ENCODE measurements at places on chromosomes 1 and 21.
A peak's percentile ranks its signal among the peaks of the same experiment; 100 is the strongest.

DNA sequence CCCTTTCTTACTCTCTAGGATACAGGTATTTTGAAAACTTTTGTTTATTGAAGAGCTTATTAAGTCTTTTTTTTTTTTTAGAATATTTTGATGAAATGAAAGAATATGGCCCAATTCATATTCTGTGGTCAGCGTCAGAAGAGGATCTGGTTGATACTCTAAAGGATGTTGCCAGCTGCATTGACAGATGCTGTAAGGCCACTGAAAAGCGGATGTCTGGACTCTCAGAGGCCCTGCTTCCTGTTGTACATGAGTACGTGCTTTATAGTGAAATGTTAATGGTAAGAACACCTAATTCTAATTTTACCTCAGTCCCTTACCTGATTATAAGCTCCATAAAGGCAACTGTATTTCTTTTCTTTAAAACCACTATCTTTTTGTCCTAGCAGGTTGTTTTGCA lies 37.1 kb downstream of the SNX7 start:
- DNase-seq: no peak

GRCh38 chr1:21099034-21099868 lies 77.4 kb downstream of the EIF4G3 start:
- no peak for DNase-seq

DNA sequence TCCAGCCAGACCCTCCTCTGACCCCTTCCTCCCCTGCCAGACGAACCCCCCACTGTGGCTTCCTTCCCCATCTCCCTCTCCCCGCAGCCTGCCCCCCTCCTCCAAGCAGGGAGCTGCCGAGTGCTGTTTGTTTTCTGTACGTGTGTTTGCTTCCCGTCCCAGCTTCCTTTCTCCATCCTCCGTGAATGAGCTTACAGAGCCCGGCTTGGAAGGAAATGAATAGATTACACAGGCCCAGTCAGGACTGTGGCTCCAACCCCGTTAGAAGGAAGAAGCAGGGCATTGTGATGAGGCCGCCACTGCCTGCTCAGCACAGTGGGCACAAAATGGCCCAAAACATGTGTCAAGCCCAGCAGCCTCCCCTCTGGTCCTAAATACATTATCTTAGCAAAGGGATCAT lies 123.2 kb downstream of the IGSF21 start:
- no peak for DNase-seq

- DNase-seq: no peak
Observed at GRCh38 chr21:39094847-39095579, 88.2 kb downstream of the PSMG1 start.

DNA sequence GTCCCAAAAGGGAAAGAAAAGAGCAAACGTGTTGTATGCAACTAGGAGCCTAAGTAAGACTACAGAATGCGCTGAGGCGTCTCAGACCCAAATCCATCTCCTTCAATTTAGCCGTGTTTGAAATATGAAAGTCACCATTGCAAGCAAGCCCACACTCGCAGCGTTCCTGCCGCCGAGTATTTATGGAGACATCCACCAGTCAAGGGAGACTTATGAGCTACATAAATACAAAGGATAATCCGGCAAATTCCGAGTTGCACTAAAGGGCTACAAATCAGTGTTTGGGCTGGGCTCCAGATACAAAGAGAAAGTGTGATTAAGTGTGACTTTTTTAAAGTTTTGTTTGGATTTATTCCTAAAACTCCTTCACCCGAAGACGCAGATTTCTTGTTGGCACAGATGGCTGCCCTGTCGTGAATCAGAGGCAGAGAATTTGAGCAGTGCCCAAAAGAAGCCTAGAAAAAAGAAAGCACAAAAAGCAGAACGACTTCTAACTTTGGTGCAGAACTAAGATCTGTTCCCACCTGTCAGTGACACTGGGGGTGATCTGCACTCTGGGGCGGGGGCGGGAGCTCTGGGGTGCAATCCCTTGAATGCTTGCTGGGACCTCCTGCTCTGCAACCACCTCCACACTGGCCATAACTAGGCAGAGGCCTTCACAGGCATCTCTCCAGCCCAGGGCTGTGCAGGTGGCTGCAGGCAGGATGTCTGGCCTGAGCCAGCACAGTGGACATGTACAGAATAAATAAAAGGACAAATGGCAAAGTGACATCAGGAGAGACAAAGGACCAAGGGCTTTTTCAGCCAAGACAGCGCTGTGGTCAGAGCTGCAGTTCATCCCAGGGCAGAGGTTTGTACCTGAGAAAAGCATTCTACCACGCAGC lies 489.7 kb downstream of the NPHP4 start:
- no peak for DNase-seq

GRCh38 chr1:206050655-206051235 lies 2.2 kb upstream of the RHEX start:
- DNase-seq: peak; percentile 17

DNA sequence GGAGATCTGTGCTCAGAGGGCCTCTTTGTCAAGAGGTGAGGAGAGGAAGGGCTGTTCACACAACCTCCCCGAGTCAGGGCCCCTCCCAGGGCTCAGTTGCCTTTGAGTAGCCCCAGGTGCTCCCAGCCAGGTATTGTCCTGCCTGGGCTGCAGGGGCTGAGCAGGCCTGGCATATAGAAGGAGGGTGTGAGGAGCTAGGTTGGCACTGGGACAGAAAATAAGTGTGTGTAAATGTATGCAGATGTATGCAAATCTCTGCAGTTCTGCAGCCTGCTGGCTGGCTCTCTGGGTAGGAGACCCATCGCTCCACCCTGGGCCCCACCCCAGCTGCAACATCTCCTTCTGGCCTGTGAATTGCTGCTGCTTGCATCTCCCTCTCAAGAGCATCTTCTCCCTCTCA lies 52.4 kb downstream of the NAV1 start:
- no peak for DNase-seq

- no peak for DNase-seq
Observed at GRCh38 chr21:35390013-35390776, 341.1 kb upstream of the RUNX1 start.

- no peak for DNase-seq
Observed at GRCh38 chr1:219626865-219627264, 14.0 kb upstream of the ZC3H11B start.

DNA sequence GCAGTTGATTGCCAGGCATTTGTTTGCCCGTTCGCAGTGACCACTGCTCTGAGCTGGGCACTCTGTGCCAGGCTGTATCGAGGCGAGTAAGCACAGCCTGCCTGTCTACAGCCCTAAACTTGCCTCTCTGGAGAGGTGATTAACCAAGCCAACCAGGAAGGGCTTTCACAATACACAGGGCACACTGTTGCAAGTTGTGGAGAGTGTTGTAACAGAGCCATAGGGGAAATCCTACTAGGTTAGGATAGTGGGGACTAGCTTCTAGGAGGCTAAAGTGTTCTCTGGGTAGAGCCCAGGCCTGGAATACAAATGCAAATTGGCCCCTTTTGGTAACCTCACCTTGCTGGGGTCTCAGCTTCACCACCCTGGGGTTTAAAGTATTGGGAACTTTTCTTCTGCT lies 23.8 kb downstream of the PRDM2 start:
- no peak for DNase-seq

- DNase-seq: no peak
Observed at GRCh38 chr1:41382480-41383090, 21.4 kb downstream of the FOXO6 start.

DNA sequence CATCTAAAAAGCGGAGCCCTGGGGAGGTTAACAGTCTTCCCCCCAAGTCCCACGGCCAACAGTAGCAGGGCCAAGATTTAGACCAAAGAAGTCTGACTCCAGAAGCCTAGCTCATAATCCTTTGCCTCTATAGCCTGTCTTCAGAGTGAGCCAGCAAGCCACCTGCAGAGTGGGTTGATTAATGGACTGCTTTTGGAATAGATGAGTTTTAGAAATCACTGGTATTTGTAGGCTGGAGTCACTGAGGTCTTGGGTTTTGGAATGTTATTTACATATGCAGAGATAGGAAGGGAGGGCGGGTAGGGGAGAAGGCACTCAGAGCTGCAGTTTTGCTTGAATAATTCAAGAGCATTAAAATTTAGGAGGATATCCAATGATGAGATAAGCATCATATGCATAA lies 90.8 kb upstream of the L1TD1 start:
- DNase-seq: no peak

DNA sequence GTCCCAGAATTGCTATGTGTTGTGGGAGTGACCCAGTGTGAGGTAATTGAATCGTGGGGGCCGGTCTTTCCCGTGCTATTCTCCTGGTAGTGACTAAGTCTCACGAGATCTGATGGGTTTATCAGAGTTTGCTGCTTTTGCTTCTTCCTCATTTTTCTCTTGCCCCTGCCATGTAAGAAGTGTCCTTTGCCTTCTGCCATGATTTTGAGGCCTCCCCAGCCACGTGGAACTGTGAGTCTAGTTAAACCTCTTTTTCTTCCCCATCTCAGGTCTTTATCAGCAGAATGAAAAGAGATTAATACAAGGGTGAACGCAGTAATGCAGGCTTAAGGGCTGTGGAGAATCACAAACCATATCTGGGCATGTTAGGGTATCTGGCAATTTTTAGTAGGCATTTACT lies 624.0 kb downstream of the USP25 start:
- DNase-seq: no peak

DNA sequence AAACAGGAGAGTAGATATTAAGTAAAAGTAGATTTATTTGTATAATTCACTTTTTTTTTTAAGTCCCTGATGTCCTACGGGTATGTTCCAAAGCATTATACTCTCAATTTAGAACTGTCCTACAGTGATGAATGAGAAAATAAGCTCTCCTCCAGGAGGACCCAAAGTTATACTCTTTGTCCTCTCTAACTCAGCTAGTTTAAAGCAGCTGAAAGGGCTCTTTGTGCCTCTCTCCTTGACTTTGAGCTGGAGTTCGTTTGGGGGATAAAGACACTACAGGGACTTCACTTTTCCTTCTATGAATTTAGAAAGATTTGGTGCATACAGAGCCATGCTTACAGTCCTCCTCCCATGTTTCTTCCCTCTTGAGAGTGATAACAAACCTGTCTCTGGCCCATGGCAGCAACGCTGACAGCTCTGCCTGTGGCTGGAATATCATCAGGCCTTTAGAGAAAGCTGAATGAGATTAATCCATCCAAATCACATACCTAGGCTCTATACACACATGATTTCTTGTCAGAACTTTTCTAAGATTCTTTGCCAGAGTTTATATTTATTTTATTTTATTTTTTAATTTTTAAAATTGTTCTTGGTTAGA lies 134.3 kb downstream of the PIK3R3 start:
- DNase-seq: no peak

DNA sequence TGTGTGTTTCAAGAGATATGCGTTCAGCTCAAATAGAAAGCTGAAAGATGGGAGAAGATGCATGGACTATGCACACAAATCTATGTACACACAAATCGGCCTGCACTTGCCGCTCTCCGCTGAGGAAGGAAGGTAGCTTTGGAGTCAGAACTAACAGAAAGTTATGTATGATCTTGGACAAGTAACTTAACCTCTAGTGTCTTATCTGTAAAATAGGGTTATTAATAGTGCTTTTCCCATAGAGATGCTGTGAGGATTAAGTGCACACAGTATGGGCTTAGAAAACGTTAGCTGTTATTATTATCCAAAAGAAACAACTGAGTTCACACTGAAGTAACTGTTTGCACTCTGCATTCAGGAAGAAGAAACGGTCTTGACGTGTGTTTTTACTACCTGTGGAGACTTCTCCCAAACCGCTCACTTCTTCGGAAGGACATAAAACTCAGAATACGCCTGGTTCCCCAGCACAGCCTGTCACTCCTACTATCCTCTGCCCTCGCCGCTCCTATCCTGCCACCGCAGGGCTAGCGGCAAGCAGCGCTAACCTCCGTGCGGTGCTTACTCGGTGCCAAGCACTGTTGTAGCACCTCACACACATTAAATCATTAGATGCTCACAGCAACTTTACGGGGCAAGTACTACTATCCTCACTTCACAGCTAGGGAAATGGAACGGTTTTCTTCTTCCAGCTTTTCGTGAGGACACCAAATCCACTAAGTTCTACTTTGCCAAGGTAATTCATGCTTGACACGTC lies 1.3 kb downstream of the TGFBR3 start:
- no peak for DNase-seq

DNA sequence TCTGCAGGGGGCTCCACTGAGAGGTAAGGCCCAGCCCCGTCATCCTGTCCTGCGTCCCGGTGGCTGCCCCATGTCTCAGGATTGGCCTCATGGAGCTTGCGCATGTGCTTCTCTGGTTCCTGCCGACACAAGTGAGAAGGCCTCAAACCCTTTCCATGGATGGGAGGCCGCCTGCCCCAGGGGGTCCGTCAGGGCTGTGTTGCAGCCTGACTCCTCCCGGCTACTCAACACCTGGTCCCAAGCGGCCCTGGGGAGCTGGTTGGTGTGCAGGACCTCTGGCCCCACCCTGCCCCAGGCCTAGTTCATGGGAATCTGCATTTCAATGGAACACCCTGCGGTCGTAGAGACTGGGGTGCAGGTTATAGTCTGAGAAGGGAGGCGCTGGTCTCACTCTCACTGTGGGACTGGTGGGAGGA lies 21.1 kb upstream of the PDE9A start:
- no peak for DNase-seq

DNA sequence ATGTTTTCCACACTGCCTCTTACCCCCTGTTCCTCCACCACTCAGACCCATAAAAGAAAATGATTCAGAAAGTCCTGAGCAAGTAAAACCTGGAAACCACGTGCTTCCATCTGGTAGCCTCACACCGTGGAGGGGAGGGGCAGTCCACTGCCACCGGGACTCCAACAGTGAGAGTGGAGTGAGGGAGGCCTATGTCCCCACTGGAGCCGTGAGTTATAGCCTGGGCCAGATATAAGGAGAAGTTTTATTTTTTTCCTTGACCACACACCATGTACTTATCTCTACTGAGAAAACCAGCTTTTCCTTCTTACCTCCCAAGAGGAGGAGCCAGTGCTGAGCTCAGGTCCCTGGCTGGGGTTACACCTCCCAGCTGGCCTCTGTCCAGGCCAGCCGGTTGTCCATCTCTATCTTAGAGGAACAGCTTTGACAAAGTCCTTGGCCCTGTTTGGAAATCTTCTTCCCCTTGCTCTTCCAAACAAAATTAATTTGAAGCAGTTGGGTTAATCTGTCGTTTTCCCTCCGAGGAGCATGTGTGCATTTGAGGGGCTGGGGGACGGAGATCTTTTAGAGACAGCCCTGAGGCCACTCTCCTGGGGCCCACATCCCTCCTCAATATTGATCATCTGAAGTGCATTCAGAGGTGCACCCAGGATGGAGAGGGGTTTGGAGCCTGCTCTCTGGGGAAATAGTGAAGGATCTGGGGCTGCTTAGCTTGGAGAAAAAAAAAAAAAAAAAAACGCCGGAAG lies 49.1 kb upstream of the SERBP1 start:
- no peak for DNase-seq

DNA sequence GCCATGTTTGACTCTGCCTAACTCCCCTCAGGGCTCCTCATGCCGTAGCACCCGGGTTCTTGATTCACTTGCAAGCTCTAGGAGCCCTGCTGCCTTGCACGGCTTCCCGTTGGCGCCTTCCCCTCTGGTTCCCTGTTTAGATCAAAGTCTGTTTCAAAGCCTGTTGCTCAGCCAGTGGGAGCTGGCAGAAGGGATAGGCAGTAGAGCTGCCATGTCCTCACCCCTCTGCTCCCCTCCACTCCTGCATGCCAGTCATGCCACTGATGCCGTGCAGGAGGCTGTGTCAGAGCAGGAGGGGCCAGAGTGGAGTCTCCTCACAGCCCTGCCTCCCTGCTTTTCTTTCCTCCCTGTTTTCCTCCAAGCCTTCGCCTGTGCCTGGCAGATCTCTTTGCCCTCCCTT lies 26.5 kb downstream of the HMGCS2 start:
- no peak for DNase-seq

All from stimulated activated CD8-positive, alpha-beta memory T cell treated with anti-CD3 and anti-CD28 coated beads, Interleukin-12 subunit alpha, Interleukin-12 subunit beta, amount 100 ng/mL, for 4 hours (primary cell).